ENCODE measurements at places on chromosomes 5 and 9.

- no peaks in the 10 kb centered on the region for H3K4me1 ChIP-seq
- no peaks in the 10 kb centered on the region for H3K36me3 ChIP-seq
- H3K27ac ChIP-seq: no peak overlapping the region
Measured at GRCh38 chr9:126298063-126298801, 28.4 kb upstream of the MVB12B start.

DNA sequence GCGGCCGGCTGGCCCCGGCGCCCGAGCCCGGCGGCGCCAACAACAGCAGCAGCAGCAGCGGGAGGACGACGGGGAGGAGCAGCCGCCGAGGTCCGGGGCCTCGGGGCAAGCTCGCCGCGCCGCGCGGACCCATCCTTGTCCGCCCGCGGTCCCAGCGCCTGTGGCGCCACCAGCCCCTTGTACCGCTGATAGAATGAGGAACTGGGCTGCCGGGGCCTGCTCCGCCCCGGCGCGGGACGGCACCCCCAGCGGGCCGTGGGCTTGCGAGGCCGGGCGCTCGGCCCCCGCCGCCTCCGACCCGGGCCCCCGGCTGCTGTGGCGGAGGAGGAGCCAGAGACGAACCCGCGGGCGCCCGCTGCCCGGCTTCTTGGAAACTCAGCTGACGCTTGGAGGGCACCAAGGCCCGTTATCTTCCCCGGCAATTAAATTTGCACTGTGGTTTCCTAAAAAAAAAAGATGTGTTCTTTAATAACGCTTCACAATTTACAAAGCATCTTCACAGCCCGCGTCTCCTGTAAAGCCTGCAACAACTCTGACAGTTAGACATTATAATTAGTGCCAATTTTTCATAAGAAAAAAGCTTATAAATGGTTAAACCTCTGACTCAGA lies at the start of gene ARSB:
ARSB (minus strand) TSS at position 195 of the 609 bp plus-strand sequence; CDS start at position 133, 62 bp downstream.
- no peak for DNase-seq
- H3K4me3 ChIP-seq: peak within 1 kb of the TSS; percentile 77
- H3K36me3 ChIP-seq: no peaks in the 10 kb centered on the region
- H3K27ac ChIP-seq: no peak within 1 kb of the TSS
- no peaks in the 10 kb centered on the region for H3K27me3 ChIP-seq

DNA sequence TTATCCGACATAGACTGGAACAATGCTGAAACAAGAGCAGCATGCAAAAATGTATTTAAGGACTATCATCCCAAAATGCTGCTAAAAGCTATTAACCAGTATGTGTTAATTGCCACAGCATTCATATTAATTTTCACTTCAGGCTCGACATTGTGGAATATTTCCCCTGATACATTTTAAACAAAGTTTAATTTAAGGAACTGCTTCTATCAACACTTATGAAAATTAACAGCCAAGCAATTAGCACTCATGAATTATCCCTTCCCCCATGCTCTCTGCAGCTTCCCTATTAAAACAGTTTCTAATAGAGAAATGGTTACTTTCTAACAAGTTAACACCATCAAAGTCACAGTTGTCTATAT lies 54.8 kb downstream of the MAPKAP1 start:
- H3K36me3 ChIP-seq: no peaks in the 10 kb centered on the region
- H3K27me3 ChIP-seq: no peaks in the 10 kb centered on the region
- DNase-seq: no peak
- H3K4me3 ChIP-seq: no peak overlapping the region

DNA sequence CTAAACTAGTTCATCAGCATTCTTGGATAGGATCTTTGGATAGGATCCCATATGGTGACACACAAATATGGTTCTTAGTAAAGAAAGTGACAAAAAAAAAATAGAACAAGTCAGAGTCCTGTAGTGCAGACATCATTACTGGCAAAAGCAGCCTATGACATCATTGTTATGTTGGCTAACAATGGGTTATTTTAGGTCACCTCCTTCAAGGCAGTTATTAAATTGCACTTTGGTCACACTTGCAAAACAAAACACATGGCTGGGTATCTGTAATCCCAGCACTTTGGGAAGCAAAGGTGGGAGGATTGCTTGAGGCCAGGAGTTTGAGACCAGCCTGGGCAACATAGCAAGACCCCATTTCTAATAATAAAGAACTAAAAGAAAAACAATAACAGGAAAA lies 185.9 kb downstream of the KIAA0825 start:
- H3K4me3 ChIP-seq: no peak overlapping the region
- H3K27me3 ChIP-seq: no peaks in the 10 kb centered on the region
- no peak for DNase-seq
- H3K4me1 ChIP-seq: no peaks in the 10 kb centered on the region
- no peaks in the 10 kb centered on the region for H3K36me3 ChIP-seq

- DNase-seq: no peak
- no peak overlapping the region for H3K27ac ChIP-seq
- H3K4me1 ChIP-seq: no peaks in the 10 kb centered on the region
- no peaks in the 10 kb centered on the region for H3K36me3 ChIP-seq
- H3K27me3 ChIP-seq: no peaks in the 10 kb centered on the region
Measured at GRCh38 chr5:148855249-148856008, 29.0 kb downstream of the ADRB2 start.

DNA sequence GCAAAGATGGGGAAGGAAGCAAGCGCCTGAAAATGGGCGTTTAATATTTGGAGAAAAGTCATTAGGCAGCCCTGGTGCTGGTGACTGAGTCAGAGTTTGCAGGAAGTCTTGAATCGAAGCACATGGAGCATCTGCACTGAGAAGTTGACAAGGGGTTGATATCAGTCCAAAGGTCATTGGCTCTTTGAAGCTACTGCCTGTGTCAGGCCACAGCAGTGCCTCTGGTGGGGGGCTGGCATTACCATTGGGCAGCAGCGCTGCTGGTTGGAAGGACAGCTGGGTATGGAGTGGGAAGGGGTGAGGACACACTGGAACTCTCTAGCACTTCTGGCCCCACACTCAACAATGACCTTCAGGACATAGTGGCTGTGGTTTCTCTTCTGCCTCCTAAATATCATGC lies 150.4 kb upstream of the ERCC6L2 start:
- H3K4me1 ChIP-seq: no peaks in the 10 kb centered on the region
- no peak for DNase-seq
- no peak overlapping the region for H3K27ac ChIP-seq
- H3K36me3 ChIP-seq: no peaks in the 10 kb centered on the region
- no peak overlapping the region for H3K4me3 ChIP-seq

- no peaks in the 10 kb centered on the region for H3K36me3 ChIP-seq
- H3K4me1 ChIP-seq: no peaks in the 10 kb centered on the region
- H3K27me3 ChIP-seq: no peaks in the 10 kb centered on the region
- no peak overlapping the region for H3K4me3 ChIP-seq
Measured at GRCh38 chr9:119795395-119795794, 426.2 kb upstream of the BRINP1 start.

DNA sequence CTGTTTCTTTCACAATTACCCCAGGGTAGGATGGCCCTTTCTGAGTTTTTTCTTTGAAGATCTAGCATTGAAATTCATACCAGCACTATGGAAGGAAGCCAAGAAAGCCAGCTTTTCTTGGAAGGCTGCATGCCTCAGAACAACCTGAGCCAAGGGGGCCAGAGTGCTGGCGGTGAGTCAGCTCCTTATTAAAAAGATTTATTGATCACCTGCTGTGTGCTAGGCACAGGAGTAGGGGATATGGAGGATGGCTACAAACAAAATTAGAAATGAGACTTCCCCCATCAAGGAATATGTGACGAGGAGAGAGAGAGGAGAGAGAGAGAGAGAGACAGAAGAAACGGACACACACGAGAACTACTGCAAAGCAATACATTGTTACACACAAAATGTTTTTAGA lies 184.6 kb upstream of the PUM3 start:
- H3K36me3 ChIP-seq: no peaks in the 10 kb centered on the region
- H3K4me1 ChIP-seq: peaks cover 2% of the 10 kb centered on the region
- H3K27me3 ChIP-seq: no peaks in the 10 kb centered on the region

DNA sequence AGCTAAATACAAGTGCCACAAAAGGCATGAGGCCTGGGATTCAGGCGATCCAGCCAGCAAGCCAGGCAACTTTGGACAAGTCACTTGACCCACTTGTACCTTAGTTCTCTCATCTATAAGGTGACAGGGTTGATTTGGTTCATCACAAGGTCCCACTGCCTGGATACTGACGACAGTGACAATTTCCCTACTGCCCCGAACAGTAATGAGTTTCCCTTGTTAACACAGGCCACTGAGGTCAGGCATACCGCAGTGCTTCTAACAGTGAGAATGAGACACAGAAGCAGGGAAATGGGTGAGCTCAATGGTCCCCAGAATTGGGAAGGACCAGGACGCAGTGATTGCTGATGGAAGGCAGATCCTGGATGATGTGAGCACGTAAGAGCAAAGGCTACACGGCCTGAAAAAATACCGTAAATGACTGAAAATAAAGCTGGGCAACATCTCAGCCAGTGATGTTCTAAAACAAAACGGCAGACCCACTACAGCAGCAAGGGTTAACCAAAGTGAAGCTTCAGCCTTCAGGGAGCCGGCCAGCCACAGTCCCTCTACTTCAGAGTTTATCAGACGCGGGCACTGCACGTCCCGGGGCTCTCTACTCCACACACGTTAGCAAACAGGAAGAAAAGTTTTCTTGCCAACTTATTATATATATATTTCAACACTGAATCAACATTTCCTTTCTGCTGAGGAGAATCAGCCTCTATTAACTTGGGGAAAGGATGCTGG lies 846 bp downstream of the MGAT1 start:
- H3K27ac ChIP-seq: no peak overlapping the region
- H3K4me1 ChIP-seq: peaks cover 8% of the 10 kb centered on the region
- H3K4me3 ChIP-seq: peak overlapping the region; percentile 97

DNA sequence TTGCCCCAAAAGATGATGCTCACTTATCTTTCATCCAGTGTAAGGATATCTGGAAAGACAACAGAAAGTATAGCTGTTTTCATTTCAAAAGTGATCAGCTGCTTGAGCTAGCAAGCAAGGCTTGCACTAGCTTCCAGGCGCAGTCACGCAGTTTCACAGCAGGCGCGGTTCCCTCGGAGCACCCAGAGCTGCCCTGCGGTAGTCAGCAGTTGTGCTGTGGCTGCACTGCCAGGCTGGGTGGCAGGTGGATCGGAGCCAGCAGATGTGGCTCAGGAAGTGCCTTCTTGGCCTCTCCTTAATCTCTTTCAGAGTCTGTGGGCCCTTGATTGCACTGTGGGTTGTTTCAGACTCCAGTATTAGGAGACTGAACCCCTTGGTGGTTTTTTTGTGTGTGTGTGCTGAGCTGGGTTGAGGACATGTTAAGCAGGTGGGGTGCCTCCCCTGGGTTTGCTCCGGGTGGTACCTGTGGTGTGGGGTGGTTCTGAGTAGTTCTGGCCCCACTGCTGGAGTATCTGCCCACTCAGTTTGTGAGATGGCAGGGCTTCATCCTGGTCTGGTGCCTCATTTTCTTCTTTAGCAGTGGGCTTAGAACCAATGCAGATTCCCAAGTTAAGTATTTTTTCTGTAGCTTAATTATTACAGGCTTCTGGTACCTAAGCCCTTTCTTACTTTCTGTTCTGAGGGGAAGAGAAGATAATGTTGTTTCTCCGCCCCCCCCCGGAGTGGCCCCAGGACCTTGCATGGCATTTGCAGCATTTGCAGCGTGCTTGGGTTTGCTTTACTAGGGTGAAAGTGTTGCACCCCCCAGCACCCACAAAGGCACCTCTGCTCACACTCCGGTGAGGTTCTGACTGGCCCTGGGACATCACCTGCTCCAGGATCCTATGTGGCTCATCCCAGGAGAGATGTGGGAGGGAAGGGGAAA lies 16.4 kb downstream of the TENT4A start:
- H3K27ac ChIP-seq: no peak overlapping the region
- H3K4me1 ChIP-seq: 0 out of 2 replicates have a peak, but pooled peaks cover 2% of the 10 kb centered on the region
- H3K4me3 ChIP-seq: no peak overlapping the region
- no peaks in the 10 kb centered on the region for H3K27me3 ChIP-seq

GRCh38 chr5:10762776-10763500 lies 1.9 kb upstream of the DAP start:
- H3K36me3 ChIP-seq: no peaks in the 10 kb centered on the region
- no peaks in the 10 kb centered on the region for H3K27me3 ChIP-seq
- DNase-seq: no peak
- H3K4me1 ChIP-seq: peaks cover 1% of the 10 kb centered on the region
- H3K27ac ChIP-seq: no peak overlapping the region
- no peak overlapping the region for H3K4me3 ChIP-seq

DNA sequence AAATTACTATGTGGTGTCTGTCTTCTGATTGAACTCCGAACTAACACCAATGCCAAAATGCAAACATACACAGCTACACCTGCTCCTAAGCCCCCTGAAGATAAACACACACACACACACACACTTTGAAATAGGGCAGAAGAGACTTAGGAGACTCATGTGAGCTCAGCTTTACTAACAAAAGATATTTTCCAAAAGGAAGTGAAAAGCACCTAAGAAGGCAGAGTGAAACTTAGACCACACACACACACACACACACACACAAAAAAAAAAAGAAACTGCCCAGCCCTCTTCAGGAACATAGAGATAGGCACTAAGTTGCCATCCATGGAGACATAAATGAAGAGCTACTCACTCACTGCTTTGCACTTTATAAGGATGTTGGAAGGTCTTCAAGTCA lies 45.2 kb upstream of the APC start:
- no peaks in the 10 kb centered on the region for H3K4me1 ChIP-seq
- no peaks in the 10 kb centered on the region for H3K36me3 ChIP-seq
- DNase-seq: no peak
- no peaks in the 10 kb centered on the region for H3K27me3 ChIP-seq
- H3K4me3 ChIP-seq: no peak overlapping the region
- no peak overlapping the region for H3K27ac ChIP-seq

GRCh38 chr5:164763206-164763605 lies 1257.8 kb downstream of the MAT2B start:
- no peak overlapping the region for H3K27ac ChIP-seq
- no peaks in the 10 kb centered on the region for H3K36me3 ChIP-seq
- H3K4me1 ChIP-seq: no peaks in the 10 kb centered on the region
- H3K27me3 ChIP-seq: no peaks in the 10 kb centered on the region
- DNase-seq: no peak

GRCh38 chr9:133771486-133772482 lies 33.6 kb upstream of the SARDH start:
- H3K4me3 ChIP-seq: no peak overlapping the region
- H3K36me3 ChIP-seq: peaks cover 5% of the 10 kb centered on the region
- DNase-seq: no peak
- H3K27me3 ChIP-seq: no peaks in the 10 kb centered on the region
